ENCODE measurements at places on chromosomes 12 and 14.
A peak's percentile ranks its signal among the peaks of the same experiment; 100 is the strongest.

DNA sequence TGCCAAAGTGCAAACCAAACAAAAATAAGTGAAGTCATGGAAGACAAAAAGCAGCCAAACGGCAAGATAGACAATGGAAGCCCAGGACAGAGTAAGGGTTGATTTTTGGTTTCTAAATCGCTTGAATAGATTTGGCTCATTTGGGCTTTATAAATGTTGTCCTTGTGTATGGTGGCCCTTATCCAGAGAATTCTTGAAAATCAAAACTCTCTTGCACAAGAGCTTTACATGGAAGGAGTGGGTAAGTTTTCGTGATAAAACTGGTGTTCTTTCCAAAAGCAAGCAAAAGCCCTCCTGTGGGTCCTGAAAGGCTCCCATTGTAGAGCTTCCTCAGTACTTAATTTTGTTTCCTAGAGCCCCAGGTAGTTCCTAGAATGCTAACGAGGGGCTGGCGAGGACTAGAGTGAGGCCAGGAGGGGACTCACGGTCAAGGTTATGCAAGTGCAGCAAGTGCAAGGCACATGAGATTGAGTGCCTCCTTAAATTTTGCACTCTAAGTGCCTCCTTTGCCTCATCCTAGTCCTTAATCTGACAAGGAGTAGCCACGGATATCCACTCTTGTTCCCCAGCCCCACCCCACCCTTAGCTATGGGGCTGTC is 4.1 kb downstream of the SIX6 start:
- DNase-seq = no peak

GRCh38 chr12:114185036-114185435 is 218.9 kb upstream of the RBM19 start:
- DNase-seq = no peak

DNA sequence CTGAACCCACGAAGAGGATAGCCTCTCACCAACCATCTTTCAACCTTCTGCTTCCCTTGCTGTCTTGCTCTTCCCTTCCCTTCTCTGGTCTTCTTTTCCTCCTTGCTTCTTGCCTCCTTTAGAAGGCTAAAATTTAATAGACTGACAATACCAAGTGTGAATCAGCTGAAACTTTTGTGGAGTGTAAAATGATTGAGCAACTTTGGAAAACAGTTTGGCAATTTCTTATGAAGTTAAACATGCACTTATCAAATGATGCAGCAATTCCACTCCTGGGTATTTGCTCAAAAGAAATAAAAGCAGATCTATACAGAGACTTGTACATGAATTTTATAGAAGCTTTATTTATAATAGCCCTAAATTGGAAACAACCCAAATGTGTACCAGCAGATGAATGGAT is 3.3 kb upstream of the KRT86 start:
- DNase-seq = no peak

DNA sequence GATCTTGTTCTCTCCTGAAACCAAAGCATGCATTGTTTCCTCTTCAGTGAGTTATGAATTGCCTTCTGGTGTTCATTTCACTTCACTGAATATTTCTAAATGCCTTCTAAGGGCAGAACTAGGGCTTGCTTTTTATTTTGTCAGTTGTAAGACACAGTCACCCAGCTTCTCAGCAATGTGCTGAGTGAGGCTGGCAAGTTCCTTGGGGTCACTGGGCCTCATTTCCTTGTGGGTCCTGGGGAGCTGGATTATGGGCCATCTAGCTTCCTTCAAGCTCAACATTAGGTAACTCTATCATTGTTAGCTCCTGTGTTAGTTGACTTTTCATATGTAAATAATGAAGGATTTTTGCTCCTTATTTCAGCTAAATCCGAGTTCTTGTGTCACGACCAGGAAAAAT is 13.8 kb downstream of the ASCL4 start:
- DNase-seq = no peak

DNA sequence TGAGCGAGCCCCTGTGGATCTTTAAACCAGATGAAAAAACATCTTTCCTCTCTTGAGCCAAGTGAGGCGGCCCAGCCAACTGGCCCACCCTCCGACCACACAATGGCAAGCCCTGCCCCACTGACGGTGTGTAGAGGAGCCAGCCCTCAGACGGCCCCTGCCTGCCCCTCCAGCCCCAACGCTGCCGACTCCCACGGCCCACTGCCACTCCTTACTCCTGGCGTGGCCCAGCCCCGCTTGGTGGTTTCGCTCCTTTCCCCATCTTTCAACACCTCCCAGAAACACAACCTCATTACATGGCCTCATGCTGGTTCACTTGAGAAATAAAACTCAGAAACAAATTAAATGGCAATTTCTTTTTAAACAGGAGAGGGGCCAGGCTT is 80.6 kb upstream of the DICER1 start:
- DNase-seq = no peak

GRCh38 chr12:57146092-57146491 is 1.3 kb downstream of the LRP1-AS start:
- DNase-seq = no peak

DNA sequence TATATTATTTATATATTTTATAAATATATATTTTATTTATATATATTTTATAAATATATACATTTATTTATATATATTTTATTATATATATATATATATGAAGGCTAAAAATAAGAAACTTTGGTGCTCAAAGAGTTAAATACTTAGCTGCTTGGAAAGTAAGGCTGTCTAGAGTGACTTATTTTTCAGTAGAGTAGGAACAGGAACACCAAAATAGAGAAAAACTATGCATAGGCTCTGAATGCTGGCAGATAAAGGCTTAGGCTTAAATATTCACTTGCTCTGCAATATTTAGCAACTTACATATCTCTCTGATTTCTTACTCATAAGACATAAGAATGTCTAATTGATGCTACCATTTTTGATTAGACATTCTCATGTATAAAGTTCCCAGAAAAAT is 991.2 kb downstream of the VRK1 start:
- DNase-seq = no peak

GRCh38 chr12:23211384-23212320 is 586.7 kb downstream of the ETNK1 start:
- DNase-seq = no peak

DNA sequence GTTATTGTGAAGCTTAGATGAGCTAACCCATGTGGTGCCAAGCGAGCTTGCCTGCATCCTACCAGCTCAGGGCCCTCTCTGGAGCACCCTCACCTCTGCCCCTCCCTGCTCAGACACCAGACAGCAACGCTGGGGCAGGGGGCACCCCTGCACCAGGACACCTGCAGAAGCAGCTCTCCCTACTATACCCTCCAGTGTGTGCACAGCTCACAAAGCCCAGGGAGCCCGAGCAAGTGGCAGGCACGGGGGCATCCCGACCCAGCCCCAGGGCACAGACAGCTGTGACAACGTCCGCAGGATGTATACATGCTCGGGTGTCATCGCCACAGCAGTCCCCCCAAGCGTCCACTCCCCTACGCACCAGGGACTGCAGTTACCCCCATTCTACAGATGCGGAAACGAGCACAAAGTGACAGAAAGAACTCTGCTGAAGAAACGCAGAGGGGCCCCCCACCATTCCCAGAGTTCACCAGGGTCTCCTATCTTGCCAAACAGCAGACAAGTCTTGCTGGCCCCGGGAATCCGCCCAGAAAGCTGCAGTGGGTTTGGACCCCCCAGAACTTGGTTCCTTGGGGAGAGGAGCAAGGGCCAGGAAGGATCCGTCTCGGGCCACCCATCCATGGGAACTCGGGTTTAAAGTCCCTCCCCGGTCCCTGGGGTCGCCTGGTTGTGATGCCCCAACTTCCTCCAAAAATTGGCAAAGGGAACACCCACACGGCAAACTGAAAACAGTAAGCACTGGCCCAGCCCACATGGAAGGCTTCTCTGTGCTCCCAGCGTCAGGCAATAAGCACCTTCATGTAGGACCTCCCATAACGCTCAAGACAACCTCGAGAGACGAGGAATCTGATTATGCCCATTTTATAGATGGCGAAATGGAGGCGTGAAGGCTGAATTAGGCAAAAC is 12.0 kb downstream of the NCOR2 start:
- no peak for DNase-seq

- no peak for DNase-seq
These were observed 7.6 kb downstream of the EGLN3 start for GRCh38 chr14:33943096-33943883.

- DNase-seq = no peak
These were observed 63.8 kb downstream of the C12orf42 start for GRCh38 chr12:103431950-103432349.

DNA sequence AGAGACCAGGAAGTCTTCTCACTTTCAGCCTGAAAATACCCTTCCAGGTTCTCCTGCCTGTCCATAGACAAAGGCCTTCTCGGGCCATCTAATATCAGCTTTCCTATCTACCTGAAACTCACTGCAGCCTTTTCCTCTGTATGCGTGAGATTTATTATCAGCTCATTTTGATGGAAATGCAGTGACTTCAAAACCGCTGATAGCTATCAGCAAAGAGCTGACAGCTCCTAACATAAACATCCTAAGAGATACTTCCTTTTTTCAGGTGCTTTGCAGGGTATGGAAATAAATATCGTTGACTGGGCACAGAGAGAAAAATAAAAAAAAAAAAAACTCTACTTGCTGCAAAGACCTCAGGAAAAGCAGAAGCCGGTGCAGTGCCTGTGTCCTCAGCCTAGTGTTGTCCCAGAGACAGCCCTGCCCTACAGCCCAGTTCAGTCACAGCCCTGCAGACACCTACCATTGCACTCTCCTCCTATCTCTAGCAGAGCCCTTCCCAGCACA is 215.0 kb upstream of the EGLN3 start:
- DNase-seq = no peak

GRCh38 chr12:124539084-124540041 is 28.0 kb downstream of the NCOR2 start:
- no peak for DNase-seq

- peak; percentile 41 for DNase-seq
These were observed 41.3 kb upstream of the BCL7A start for GRCh38 chr12:121980191-121980891.

DNA sequence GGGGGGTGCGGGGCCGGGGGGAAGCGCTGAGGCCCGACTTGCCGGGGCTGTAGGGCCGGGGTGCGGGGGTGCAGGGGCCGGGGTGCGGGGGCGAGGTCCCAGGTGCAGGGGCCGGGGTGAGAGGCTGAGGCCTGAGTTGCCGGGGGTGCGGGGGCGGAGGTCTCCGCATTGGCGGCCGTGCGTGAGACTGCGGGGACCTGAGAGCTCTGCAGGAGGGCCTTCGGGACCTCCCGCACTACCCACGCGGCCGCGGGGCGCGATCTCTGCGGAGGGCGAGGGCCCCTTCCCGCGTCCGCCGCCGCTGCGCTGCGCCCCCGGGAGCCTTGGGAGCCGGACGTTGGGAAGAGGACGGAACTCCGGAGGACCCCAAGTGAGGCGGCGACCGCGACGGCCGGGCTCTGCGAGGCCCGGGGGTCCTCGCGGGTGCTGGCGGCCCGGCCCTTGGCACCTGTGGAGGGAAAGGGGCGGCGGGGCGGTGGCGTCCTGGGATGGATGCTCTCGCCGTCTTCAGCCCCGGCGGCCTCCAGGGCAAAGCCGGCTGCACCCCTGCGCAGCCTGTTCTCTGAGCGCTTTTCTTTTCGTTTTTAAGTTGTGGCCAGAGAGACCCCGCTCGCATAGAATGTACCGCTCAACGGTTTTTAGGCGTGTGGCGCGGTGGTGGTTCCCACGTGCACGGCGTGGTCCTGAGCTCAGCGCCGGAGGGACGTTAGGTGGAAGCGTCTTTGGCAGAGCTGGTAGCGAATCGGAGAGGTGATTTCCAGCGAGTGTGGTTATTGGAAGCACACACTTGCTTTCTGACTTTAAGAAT is 1.3 kb downstream of the PIWIL1 start:
- DNase-seq = no peak

DNA sequence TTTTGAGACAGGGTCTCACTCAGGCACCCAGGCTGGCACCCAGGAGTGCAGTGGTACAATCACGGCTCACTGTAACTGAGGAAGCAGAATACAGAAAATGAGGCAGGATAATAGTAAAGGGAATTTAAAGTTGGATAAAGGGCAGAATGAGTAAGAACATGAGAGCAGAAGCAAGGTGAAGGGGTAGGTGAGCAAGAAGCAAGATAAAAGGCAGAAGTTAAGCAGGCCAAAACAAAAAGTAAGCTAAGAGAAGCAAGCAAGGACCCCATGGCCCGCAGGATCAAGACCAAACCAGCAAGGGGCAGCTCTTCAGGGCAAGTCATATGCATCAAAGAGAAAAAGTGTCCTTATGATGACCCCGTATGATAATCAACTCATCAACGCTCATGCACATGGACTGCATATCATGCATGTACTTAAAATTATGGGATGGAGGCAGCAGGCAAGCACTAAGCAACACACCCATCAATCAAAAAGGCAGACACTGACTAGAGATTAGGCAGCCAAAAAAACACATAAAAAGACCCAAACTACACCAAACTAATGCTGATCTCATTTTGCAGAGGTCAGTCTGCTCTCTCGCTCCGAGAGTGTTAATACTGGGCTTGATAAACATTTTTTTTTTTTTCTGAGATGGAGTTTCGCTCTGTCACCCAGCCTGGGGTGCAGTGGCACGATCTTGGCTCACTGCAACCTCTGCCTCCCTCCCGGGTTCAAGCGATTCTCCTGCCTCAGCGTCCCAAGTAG is 11.6 kb downstream of the TIMELESS start:
- no peak for DNase-seq

GRCh38 chr14:103880348-103881267 is 33.2 kb upstream of the PPP1R13B start:
- peak; percentile 17 for DNase-seq

DNA sequence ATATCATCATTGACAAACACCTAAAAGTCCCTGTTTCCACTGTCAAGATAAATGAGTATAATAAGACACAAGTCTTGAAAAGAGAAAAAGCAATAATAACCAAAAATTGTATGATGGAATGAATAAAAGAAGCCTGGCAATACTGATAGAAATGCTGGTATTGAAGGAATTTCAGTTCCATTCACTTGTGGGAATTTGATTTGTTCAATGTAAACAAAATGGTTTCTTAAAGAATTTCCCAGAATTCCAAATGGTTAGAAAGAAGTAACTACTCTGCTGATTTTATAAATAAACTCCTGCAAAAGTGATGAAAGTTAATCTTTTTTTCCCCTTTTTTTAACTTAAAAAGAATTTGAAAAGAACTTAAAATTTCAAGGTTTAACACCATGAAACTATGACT is 129.9 kb upstream of the PDZRN4 start:
- DNase-seq = no peak

- no peak for DNase-seq
These were observed 20.9 kb downstream of the RASAL1 start for GRCh38 chr12:113114447-113115178.

DNA sequence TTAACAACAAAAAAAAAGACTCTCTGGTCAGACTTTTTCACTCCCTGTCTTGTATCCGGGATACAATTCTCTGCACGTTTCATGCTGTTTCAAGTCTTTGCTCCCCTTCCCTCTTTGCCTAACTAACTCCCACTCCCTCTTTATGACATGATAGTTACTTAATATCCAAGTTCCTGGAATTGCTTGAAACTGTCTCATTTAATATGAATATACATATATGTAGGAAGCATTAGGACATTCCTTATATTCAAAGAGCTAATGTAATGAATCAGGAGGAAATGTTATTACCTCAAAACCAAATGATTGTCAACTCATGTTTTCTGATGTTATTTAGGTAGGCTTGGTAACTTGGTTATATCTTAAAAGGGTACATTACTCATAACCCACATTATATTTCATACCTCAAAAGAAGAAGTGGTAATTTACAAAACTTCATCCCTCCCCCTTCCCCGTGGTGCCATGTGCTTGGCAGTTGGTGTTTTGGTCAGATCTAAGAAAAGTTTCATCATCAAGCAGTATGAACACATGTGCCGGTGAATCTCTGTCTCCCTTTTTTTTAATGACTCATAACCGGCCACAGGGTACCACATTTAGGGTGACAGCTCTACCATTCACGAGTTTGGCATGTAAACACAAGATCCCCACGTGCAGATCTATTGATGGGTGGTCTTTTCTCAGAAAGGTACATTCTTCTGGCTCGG is 56.5 kb downstream of the HCAR2 start:
- peak; percentile 80 for DNase-seq
